Omental fat pad (tissue), 4 donors: ENCODE measurements at places on chromosomes 7 and 10. TPM values are rescaled to one million over a fixed set of nuclear protein-coding genes. Genes with fewer than 3 reads are reported as not detected.

GRCh38 chr10:69337296-69338132, 59.2 kb downstream of the HK1 start:
- no peak for DNase-seq

GRCh38 chr7:84237533-84238173, 43.1 kb upstream of the SEMA3A start:
- no peak for DNase-seq

- no peak for DNase-seq
These were observed 27.9 kb upstream of the AOAH start for GRCh38 chr7:36752026-36752711.

The PTPRZ1 gene
- 0.32 TPM for total RNA-seq

The CYTH3 gene
- 74.1 TPM for total RNA-seq

GRCh38 chr10:103757531-103758293, 97.7 kb downstream of the SH3PXD2A start:
- no peak for DNase-seq

DNA sequence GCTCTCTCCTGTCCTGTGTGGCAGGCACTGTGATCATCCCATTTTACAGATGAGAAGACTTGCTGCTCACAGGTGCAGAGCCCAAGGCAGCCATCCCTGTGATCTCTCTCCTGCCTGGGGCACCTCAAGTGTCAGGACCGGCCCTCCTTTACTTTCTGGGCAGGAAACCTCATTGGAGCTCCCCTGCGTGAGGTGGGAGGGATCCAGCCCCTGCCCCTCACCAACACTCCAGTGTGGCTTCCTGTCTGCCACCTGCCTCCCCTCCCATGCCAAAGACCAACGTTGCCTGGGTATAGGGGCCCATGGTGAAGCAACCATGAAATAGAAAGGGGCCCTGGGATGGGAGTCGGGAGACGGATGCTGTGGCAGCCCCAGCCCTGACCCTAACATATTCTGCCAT, 91.2 kb upstream of the MYL10 start:
- DNase-seq, result no peak

GRCh38 chr10:48547061-48547895, 57.6 kb downstream of the ARHGAP22 start:
- DNase-seq, result no peak

- DNase-seq, result no peak
These were observed 130.5 kb downstream of the ADCY1 start for GRCh38 chr7:45704683-45705016.

The ATP5F1C gene
- total RNA-seq, result 218 TPM

The MOGAT3 gene
- not detected for total RNA-seq

- DNase-seq, result no peak
These were observed 7.9 kb upstream of the C10orf120 start for GRCh38 chr10:122707535-122707934.

GRCh38 chr10:59805014-59805413, 51.8 kb upstream of the MRLN start:
- DNase-seq, result no peak

DNA sequence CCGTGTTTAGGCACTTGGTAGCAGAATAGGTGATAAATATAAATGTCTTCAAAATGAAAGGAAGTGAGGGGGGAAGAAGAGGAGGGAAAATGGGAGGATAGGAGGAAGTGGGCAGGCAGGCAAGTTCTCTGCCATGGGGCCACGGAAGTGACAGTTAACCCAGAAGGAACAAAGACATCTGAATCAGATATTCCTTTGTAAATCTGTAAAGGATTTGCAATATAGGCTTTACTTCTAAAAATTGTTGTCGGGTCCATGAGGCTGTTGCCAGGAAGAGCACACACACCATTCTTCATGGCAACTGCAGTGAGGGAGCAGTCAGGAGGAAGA, 23.7 kb upstream of the RASSF4 start:
- no peak for DNase-seq

The PTF1A gene
- not detected for total RNA-seq

The CLCN1 gene
- 0.79 TPM for total RNA-seq

DNA sequence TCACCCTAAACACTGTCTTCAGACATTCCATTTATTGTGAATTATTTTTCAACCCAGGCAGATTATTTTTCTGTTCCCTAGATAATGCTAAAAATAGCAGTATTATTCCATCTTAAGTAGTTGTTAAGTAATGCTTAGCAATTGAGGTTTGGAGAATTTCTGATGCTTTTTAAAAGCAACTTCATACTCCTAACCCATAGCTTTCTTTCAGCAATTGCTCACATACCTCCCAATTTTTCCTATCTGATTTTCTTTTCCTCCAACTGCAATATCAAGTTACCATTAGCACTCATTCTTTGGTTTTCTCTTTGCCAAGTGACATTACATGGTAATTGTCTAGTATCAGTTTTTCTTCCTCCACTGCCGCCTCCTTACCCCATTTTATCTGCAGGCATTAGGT, 104.7 kb downstream of the GPR85 start:
- no peak for DNase-seq

- DNase-seq, result no peak
These were observed 17.1 kb upstream of the SCIN start for GRCh38 chr7:12553416-12553815.

The IFIT2 gene
- 17.0 TPM for total RNA-seq

The DRGX gene
- total RNA-seq, result not detected

DNA sequence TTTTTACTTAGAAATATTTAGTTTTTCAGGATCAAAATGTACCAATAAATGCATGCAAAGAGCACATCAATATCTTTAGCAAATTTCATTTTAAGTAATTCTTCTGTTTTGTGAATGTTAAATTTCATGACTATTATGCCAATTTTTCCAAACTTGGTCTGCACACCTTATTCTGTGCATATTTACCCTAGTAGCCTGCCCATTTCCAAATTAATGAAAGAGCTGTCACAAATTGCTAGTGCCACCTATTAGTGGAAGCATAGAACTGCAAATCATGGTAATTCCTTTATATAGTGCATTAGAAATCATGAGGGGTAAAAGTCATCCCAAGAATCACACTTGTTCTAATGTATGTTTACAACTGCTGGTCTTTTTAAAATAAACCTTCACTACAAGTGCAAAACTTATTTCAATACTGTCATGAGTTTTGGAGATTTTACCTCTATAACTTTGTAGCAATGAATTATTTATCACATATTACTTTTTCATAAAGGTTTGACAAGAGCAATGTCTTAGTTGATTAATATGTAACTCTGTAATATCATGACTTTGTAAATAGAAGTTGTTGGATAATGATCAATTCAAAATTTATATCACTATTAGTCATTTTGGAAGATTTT, 5.7 kb downstream of the SEMA3A start:
- DNase-seq, result no peak

- no peak for DNase-seq
These were observed 1005.3 kb upstream of the SORCS1 start for GRCh38 chr10:108169846-108170245.

DNA sequence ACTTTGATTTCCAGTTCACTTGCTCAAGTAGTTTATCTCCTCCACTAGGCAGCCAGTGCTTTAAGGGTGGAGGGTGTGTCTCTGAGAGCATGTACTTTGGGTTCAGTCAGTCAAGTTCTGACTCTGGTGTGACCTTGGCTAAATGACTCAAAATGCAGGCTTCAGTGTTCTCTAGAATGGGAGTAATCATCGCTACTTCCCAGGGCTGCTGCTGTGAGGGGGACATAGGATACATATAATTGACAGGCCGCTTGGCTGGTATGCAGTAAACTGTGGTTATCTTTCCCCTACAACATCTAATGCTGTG, 3.5 kb downstream of the PTPRE start:
- DNase-seq, result no peak

GRCh38 chr7:44104860-44105771, 971 bp downstream of the AEBP1 start:
- no peak for DNase-seq

DNA sequence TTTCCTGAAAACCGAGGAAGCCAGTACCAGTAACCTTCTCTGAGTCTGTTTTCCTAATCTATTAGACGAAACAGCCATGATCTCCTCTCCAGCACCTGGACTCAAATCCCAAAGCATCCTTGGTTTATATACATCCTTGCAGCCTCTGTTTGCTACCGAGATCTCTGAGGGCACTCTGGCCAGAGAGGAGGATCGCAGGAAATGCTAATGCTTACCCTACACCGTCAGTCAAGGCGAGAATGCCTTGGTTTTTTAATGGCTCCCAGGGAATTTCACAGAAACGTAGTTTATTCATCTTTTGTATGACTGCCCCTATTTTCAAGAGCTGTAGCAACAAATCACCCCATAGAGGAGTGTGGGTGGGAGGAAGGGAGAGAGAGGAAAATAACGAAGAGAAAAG, 91.5 kb upstream of the CALN1 start:
- DNase-seq, result no peak

The ADGRA1 gene
- not detected for total RNA-seq

- DNase-seq, result no peak
These were observed 30.8 kb downstream of the ZNF438 start for GRCh38 chr10:31000867-31001266.

The PKD2L1 gene
- total RNA-seq, result not detected

DNA sequence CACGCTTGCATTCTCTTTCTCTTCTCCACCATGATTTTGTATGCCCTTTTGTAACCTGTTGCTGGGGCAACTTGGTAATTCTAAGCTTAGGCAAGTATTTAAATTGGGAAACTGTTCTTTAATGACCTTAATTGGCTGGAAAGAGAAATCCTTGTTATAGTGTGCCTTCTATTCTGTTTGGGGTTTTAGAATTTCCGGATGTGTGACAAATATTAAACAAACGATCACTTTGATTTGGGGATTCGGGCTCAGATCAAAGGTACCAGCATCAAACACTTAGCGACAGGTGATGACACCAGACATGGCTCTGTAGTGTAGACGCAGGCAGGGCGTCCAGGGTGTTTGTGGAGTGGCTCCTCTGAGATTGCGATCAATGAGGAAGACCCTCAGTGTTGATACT, 55.0 kb downstream of the RAB11FIP2 start:
- DNase-seq, result no peak

DNA sequence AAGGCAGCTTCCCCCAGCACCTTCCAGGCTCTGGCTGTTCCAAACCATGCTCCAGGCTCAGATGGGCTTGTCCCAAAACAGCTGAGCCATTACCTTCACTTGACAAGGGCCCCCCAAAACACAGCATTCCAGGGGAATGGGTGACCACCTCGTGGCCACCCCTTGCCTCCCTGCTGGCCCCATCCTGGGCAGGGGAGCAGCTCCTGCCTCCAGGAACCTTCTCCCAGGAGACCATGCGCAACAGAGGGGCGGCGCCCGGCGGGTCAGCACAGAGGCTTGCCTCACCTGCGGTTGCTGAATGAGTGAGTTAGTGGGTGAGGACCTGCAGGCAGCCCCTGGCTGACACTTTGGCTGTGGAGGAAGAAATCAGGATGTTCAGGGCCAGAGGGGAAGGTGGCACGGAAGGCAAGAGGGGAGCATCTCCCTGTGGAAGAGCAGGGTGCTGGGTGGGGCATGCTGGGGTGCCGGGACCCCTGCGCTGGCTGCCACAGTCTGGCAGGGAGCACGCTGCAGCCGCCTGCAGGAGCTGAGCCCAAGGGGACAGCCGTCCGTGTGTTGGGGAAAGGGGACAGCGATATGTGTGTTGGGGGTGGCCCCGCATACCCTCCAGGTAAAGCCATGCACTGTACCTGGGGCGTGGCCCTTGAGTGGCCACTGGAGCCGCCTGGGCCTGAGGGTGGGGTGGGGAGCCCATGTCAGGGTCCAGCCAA, 54.7 kb downstream of the PWWP2B start:
- no peak for DNase-seq

- DNase-seq, result no peak
These were observed 48.8 kb downstream of the PITRM1 start for GRCh38 chr10:3123571-3124411.

The HTR7 gene
- 2.0 TPM for total RNA-seq

The INHBA gene
- 3.5 TPM for total RNA-seq

The WDFY4 gene
- 21.4 TPM for total RNA-seq

The CYP2C19 gene
- 0.24 TPM for total RNA-seq

The GPR37 gene
- 0.84 TPM for total RNA-seq

DNA sequence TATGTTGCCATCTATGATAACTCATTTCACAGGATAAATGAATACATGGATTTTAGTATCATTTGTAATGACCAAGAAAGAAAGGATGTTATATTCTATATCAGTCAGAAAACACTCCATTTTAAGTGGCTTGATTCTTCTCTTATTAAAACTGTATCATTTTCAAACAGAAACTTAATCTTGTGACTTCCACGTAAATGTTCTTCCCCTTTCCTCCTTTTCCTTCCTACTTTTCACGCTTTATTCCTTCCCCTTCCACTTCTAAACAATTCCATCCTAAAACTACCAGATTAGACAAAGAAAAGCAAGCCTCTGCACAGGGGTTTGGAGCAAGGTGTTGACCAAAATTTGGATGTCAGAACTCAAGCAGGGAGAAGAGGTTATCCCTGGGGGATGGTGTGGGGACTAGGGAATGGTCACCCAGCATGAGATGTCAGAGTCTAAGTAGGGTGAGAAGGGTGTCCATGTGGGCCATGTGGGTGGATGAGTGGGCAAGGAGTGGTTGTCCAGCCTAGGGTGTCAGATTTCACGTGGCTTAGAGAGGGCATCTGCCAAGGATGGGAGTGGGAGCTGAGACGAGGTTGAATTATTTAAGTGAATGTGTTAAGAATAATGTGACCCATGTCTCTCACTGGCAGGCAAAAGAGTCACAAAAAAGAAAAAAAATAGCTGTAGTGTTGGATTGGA, 5.0 kb upstream of the GSAP start:
- DNase-seq, result no peak

The OR2A12 gene
- not detected for total RNA-seq

GRCh38 chr7:80334196-80334595, 177.7 kb downstream of the GNAT3 start:
- DNase-seq, result no peak

The MUC12 gene
- 2.4 TPM for total RNA-seq

DNA sequence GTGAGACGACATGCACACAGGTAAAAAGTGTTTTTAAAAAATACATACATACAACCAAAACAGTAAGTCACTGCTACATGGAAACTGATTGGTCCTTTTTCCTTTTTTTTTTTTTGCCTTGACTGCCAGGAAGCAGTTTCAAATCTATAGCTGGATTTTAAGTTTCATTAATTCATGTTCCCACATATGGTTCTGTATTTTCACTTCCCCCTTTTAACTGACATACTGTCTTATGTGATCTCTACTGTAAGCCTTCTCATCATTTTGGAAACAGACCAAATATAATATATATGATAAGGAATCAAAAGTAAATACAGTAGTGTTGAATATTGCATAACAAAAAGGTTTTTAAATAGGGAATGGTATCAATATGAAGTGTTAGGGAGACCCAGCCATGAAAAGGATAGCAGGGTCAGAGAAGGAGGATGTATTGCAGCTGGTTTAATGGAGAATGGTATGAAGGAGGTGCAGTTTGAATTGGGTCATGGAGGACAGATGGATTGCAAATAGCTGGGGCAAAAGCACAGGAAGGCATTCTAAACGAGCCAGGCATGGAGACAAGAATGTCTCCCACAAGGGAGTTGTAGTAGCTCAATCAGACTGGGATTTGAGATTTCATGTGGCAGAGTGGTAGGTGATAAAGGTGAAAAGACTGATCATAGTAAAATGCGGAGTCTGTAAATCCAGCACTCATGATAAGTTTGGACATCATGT, 5.4 kb downstream of the CAV1 start:
- DNase-seq, result no peak

The HMX2 gene
- total RNA-seq, result not detected
